ENCODE measurements at places on chromosomes 16 and 17. TPM values are rescaled to one million over a fixed set of nuclear protein-coding genes. Genes with fewer than 3 reads are reported as not detected.

Gene ITGAD
- 0.19 TPM for polyA plus RNA-seq

Gene ASIC2
- polyA plus RNA-seq: not detected

Gene CYGB
- polyA plus RNA-seq: 0.42 TPM

Gene KREMEN2
- polyA plus RNA-seq: 1.1 TPM

Gene QRICH2
- 4.5 TPM for polyA plus RNA-seq

Gene NPW
- 0.36 TPM for polyA plus RNA-seq

GRCh38 chr17:69375229-69375628, 39.3 kb upstream of the MAP2K6 start:
- no peak for DNase-seq

DNA sequence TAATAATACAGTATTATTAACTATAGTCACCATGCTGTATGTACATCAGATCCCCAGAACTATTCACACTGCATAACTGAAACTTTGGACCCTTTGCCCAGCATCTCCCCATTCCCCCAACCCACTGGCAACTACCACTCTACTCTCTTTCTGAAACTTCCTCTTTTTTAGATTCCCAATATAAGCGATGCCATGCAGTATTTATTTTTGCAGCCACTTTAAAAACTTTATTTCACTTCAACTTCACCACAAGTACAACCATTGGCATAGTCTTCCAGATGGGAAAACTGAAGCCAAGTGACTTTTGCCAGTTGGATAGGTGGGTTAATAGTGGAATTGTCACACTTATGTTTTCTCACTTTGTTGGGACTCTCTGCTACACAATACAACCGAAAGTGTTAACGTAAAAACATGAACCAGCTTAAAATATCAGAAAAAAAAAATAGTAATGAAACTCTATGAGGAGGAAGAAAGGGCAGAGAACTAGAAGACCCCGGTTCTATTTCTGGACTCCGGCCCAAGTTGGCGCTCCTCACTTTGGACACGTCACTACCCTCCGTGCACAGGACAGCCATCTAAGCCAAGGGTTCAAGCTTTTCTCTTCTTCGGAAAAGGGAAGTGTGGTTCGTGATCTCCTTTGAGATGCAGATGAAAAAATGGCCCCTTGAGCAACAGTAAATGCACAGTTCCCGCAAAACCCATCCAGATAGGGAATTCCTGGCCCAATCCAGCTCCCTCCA, 743 bp downstream of the SHCBP1 start:
- peak; percentile 29 for DNase-seq

DNA sequence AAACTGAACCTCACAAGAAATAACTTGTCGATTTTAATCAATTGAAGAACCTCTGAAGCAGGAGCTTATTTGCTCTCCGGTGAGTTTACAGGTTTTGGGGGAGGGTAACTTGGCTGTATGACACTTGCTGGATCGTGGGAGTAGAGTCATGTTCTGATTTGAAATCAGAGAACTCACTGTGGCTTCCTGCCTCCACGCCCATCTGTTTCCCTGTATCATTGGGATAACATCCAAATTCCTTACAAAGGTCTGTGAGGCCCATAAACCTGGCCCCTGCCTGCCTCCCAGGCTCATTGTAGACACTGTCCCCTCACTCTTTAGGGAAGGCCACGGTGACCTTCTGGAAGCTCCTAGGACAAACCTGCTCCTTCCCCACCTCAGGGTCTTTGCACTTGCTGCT, 48.3 kb downstream of the C17orf67 start:
- DNase-seq: no peak

DNA sequence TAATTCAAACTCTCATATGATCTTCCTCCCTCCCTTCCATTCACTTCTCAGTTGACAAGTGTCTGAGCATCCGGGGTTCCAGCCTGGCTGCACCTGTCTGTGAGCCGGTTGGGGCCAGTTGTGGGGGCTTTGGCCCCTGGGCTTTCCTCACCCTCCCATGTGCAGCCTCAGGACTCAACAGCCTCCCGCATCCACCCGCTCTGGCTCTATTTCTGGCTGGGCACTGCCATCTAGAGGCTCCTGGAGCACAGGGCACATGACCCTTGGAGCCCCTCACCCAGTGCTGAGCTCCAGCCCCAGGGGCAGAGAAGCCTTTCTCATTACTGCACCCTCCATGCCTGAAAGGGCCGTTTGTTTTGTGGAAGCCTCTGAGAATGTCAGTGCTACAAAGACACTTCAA, 43.3 kb downstream of the HAPSTR1 start:
- DNase-seq: peak; percentile 74

- no peak for DNase-seq
Measured at GRCh38 chr17:7466639-7467341, 12.6 kb downstream of the ZBTB4 start.

DNA sequence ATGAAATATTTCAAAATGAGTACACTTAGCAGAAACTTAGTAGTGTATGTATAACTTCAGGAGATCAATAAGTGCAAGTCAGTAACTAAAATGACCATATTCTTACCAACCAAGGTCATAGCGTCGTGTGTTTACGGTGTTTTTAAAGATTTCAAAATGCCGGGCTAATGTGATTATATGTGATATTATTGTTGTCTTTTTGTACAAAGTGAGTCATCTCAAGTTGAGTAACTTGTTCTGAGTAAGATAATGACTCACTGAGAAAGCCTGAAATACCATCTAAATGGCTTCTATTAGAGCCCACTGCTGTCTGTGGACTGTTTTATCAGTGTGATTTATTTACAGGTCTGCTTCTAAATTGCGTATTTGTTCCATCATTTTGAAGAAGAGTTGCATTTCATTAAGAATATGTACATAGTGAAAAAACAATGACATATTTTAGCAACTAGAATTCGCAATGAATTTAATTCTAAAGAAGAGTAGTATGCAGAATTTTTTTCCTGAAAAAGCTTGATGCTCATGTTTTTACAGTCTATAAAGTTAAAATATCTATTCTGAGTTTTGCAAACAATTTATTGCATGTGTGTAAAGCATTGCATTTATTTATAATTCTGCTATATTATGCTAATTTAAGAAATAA, 12.7 kb downstream of the KRT12 start:
- DNase-seq: no peak

DNA sequence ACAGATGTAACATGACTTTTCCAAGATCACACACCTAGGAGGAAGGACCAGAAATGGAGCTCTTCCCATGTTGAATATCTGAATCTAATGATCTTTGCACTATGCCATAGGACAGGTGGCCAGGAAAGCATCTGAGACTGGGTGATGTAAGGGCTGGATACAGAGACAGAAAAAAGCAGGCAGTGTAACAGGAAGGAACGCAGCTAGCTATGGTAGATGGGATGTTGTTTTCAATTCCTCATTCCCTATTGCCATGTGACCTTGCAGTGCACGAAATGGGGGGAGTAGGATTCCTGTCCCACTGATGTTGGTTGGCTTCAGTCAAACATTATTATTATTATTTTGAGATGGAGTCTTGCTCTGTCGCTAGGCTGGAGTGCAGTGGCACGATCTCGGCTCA, 3.7 kb upstream of the NPIPB15 start:
- no peak for DNase-seq

GRCh38 chr17:79203016-79203415, 128.4 kb downstream of the ENGASE start:
- DNase-seq: no peak

- DNase-seq: no peak
Measured at GRCh38 chr17:60743799-60744198, 66.1 kb downstream of the BCAS3 start.

GRCh38 chr16:765488-765865, 4.9 kb downstream of the MSLN start:
- no peak for DNase-seq

Measured in B cell (primary cell).